Activated CD4-positive, CD25-positive, alpha-beta regulatory T cell treated with anti-CD3 and anti-CD28 coated beads, Interleukin-2, amount 50 U/mL, for 16 hours (primary cell): ENCODE measurements at places on chromosomes 6 and 20.

DNA sequence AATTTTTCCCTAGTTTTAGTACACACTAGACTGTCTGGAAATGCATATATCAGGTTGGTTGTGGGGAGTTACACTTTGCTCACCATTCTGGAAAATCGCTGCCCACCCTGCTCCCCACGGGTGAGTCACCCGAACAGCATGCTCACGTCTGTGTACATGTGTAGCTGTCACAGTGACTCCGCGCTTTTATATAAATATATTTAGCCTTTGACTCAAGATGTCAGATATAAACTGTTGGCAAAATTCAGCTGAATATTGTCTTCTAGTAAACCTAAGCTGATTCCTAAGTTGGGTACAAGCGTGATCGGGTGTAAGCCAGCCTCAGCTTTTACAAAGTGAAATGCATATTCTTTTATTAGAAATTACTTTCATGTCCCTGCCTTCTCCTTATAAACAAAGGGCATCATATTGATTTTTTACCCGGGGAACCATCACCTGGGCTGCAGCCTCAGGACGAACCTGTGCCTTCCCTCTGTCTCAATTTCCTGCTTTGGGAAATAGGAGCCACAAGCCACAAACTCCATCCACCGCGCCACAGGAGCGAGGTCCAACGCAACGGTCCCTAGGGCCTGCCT lies 4.3 kb downstream of the SDCBP2 start:
- DNase-seq = no peak

DNA sequence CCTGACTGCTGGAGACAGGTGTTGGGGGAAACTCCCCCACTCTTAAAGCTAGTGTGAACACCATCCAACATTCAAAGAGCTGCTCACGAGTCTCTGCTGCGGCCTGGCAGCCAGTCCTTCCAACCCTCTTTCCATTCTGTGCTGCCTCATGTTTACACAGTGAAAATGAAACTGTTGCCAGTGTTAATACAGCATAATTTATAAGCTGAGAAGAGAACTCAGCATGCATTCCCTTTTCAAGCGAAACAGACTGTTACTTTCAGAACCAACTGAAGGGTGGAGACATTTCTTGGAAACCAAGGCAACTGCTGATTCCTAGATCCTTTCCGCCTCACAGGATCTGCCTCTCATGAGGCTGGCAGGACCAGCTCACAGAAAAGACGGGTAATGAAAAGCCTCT lies 533.8 kb upstream of the ID4 start:
- DNase-seq = no peak

DNA sequence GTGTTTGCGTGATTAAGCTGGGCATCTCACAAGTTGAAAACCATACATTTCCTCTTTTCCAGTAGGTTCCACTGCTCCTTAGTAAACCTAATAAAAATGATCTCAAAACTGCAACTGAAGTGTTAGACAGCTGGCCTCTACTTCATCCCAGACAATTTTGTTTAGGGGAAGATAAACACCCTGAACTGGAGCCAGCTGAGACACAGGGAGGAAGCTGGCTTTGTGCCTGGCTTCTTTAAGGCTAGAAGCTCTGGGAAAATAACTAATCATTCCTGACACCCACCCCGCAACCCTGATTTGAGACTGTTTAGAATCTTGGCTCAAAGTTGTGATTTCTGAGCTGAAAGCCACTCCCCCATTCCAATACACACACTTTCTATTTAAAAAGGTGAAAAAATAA lies 11.6 kb downstream of the PTPRT start:
- no peak for DNase-seq

GRCh38 chr6:74997646-74998045 lies 208.2 kb downstream of the COL12A1 start:
- DNase-seq = no peak

- no peak for DNase-seq
These were observed 42.3 kb downstream of the TBPL1 start for GRCh38 chr6:133995296-133995695.

DNA sequence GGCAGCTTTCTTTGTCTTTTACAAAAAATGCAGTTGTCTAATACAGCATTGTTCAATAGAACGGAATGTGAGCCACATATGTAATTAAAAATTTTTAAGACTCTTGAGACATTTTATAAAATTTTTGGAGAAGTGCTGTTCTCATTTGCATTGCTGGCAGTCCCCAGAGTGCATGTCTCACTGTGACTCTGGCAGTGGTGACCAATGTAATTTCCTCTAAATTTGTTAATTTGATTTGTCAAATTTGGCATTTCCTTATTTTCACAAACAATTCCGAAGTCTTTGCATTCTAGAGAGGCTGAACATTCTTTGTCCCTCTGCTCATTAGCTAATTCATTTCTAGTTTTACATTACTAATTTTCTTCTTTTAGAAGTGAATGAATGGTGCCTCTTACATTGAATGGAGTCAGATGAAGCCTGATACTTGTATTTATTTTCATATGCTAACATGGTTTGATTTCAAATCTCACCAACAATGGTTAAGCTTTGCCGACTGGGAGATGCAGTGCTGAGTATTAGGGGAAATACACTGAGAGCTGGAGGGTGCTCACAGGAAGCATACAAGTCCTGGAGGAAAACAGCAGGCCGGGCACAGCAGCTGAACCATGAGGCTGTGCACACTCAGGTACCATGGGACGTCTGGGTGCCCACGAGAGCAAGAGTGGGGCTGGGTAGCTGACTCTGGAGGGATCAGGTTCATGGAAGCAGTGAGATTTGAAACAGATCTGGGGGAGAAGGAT lies 68.5 kb upstream of the ARMC2 start:
- no peak for DNase-seq
